ENCODE measurements at places on chromosomes 3 and 15.

- DNase-seq, result no peak
These were observed 16.3 kb downstream of the SV2B start for GRCh38 chr15:91116113-91117067.

- no peak for DNase-seq
These were observed 13.6 kb downstream of the LXN start for GRCh38 chr3:158658889-158659288.

DNA sequence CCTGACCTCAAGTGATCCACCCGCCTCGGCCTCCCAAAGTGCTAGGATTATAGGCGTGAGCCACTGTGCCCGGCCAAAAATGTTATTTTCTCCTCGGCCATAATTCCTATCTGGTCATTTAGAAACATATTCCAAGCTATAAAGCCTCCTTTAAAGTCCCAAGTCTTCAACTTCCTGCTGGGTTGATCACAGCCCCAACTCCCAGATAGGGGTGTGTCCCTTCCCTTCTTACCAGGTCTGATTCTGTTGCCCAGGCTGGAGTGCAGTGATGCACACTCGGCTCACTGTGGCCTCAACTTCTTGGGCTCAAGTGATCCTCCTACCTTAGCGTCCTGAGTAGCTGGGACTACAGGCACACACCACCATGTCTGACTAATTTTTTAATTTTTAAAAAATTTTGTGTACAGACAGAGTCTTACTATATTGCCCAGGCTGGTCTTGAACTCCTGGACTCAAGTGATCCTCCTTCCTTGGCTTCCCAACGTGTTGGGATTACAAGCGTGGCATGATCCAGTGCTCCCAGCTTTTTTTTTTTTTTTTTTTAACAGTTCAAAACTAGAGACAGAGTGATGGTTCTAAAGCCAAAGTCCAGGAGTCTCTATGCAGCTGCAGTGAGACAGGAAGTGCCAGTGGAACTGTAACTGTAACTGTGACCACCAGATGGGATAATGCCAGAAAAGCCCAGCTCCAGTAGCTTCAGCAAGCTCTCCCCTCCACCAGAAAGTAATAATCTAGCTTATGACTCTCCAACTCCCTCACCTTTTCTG, 8.2 kb upstream of the PRKAR2A start:
- DNase-seq, result no peak

GRCh38 chr3:31947671-31948091, 33.4 kb downstream of the OSBPL10 start:
- DNase-seq, result no peak

- DNase-seq, result no peak
These were observed 55.8 kb upstream of the IGF2BP2 start for GRCh38 chr3:185880600-185880999.

DNA sequence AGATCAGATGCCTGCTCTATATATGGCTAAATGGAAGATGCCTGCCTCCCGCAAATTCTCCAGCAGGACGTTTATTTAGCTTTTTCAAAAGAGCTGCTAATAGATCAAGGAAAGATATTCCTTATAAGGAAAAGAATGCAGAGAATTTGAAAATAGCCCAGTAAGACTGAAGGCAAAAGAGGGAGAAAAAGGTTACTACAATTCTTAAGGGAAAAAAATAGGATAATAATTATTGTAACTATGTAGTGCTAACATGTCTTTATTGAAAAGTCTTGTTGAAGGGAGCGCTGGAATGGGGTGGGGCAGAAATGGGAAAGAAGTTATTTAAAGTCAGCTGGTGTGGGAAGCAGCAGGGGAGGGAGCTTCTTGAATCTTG, 2.9 kb downstream of the TPM1 start:
- no peak for DNase-seq

DNA sequence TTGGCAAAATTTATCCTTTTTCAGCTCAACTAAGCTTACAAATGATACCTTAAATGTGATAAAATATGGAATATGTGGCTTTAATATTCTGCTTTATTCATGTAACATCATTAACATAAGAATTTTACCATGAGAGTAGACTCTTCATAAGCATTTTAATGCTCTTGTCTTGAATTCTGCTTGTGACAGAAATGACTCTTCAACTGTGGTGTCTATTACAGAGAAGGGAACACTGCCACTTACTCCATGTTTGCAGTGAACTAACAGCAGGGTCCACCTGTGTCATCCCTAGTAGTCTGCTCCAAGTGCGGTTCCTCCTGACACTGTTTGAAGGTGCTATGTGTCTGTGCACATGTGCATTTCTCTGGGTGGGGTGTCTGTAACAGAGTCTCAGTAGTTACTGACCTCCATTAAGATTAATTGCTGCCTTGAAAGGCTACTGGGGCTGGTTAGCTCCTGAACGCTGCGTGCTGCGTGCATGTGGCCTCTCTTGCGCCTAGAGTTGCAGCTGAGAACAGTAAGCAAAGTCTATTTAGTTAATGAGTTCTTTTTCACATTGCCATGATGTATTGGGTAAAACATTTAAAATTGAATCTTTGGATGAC, 8.3 kb downstream of the LSM3 start:
- DNase-seq, result no peak

- no peak for DNase-seq
These were observed 118.0 kb upstream of the RAD18 start for GRCh38 chr3:9081184-9081818.
